Activated CD4-positive, alpha-beta T cell treated with anti-CD3 and anti-CD28 coated beads, Interleukin-2, amount 50 U/mL, for 48 hours (primary cell): ENCODE measurements at places on chromosomes 7 and 10.
A peak's percentile ranks its signal among the peaks of the same experiment; 100 is the strongest.

DNA sequence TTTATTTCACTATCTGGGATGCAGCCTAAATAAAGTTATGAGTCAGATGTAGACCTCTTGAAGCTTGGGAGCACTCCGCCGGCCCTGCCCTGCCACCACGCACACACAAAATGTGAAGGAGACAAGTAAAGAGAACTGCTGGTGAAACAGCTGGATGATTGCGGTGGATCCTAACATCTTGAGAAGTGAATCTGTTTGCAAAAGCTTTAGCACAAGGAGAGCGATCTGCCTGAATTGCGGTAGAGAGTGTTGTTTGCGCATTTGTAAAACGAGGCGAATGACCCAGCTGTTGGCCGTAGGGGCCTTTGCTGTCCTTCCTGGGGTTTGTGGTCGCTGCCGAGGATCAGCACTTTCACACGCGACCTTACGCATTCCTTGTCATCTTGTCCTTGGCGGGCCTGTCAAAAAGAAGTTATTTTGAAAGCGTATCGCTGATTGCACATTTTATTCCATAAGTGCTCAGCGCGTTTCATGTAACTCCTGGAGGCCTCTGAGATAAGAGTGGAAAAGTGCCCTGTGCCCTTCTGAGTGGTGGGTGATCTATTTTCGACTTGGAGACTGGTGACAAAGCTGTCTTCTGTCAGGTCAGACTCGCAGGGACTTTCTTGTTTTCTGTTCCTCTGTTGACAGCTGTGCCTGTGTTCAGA lies 40.8 kb downstream of the RBM20 start:
- no peak for DNase-seq

- DNase-seq: no peak
These were observed 855.9 kb upstream of the PHF14 start for GRCh38 chr7:10117815-10118214.

DNA sequence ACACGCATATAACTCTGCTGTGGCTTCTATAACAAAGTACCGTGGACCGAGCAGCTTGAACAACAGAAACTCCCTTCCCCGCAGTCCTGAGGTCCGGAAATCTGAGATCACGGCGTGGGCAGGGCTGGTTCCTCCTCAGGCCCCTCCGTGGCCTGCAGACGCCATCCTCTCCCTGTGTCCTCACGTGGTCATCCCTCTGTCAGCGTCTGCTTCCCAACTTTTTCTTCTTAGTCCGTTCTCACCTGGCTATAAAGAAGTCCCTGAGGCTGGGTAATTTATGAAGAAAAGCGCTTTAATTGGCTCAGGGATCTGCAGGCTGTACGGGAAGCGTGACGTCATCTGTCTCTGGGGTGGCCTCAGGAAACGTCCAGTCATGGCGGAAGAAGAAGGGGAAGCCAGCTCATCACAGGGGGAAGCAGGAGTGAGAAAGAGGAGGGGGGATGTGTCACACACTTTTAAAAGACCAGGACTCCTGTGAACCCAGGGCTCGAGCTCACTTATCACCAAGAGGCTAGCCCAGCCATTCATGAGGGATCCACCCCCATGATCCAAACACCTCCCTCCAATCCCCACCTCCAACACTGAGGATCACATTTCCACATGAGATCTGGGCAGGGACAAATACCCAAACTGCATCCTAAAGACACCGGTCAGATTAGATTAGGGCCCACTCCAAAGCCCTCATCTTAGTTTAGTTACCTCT lies 91.2 kb upstream of the INSIG1 start:
- DNase-seq: peak; percentile 83

GRCh38 chr7:43905956-43906330 lies 453 bp downstream of the URGCP start:
- DNase-seq: peak; percentile 39

GRCh38 chr7:78345293-78345911 lies 546.8 kb downstream of the PHTF2 start:
- no peak for DNase-seq
